Right hindlimb (tissue), 1 donor: ENCODE measurements at places on chromosomes 16 and 17.

GRCh38 chr16:7456211-7456610, 123.6 kb downstream of the RBFOX1 start:
- no peak for DNase-seq

- DNase-seq = no peak
Observed at GRCh38 chr16:1290063-1290501, 19.4 kb upstream of the UBE2I start.

DNA sequence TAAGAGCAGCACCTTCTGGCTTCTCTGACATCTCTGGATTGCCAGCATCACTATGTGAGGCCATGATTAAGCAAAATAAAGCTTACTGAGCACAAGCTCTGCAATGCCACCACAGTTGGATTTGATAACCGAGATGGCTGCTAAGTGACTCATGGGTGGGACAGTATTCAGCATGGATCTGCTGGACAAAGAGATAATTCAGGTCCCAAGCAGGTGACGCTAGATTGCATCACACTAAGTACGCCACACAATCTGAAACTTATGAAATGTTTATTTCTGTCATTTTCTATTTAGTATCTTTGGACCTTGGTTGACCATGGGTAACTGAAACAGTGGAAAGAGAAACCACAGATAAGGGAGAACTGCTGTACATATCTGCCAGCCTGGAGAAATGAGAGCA, 27.4 kb downstream of the CDRT15 start:
- DNase-seq = no peak

- DNase-seq = no peak
Observed at GRCh38 chr16:149024-149660, 3.3 kb upstream of the HBZ start.

DNA sequence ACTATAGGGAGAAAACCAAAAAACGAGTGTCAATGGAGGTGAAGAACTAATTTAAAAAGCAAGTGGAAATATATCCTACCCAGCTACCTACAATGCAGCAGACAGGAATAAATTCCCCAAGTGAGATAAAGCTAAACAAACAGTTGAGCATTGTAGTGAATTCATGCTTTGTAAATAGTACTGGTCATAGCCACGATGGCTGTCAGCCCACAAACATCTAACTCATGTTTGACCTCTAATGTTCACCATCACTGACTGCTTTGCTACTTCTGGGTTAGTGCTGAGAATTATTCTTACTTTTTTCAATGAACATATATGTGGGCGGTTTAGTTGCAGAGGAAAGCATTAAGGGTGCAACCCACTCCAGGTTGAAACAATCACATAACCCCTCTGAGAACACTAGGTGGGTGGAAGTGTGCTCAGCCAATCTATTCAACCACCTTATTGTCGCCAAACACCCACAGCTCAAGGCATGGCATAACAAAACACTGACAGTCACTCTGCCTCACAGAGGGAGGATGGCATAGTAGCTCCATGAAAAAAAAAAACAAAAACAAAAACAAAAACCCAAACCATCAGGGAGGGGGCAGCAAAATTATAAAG, 264.1 kb downstream of the ZFHX3 start:
- DNase-seq = no peak

GRCh38 chr17:73297934-73298861, 13.6 kb downstream of the CDC42EP4 start:
- DNase-seq = no peak

DNA sequence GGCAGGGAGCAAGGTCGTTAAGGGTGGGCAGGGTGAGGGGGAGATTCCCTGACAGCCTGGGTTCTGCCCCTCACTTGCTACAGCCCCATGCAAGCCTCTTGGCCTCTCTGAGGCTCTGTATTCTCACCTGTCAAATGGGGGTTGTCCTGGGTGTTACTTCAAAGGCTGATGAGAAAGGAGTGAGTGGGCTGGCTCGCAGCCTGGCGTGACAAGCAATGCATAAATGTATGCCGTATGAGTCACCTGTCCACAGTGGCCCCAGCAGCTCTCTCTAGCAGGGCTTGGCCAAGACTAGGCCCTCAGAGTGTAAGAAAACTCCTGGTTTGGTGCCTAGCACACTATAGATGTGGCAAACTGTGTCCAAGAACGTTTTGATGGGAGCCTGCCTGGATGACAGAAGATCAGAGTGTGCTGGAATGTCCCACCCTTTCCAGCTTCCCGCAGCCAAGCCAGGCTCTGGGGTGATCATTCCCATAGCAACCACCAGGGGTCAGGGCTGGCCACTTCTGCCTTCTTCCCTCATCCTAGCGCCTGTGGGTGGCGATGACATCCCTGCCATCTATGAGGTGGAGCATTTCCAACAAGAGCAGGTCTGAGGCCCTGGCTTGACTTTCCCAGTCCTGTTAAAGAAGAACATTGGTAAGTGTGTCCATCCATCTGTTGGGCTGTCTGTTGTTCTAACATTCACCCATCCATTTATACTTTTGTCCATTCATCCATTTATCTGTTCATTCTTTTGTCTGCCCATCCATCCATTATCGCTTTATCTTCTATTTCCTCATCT, 37.2 kb upstream of the ADGRG1 start:
- DNase-seq = peak; percentile 76

DNA sequence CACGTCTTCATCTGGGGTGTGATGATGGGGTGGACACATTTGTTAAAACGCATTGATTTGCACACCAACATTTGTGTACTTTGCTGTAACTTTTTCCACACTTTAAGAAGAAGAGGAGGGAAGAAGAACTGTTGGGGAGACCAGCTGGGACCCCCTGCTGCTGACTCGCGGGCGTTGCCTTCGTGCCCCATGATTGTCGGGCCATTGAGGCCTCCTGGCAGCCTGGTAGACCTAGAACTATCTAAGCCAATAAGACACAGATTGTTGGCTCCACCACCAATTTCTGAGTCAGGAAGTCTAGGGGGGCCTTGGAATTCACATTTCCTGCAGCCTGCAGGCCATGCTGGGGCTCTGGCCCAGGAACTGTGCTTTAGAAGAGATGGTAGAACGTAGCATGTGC, 105.5 kb downstream of the TNFRSF13B start:
- DNase-seq = no peak

DNA sequence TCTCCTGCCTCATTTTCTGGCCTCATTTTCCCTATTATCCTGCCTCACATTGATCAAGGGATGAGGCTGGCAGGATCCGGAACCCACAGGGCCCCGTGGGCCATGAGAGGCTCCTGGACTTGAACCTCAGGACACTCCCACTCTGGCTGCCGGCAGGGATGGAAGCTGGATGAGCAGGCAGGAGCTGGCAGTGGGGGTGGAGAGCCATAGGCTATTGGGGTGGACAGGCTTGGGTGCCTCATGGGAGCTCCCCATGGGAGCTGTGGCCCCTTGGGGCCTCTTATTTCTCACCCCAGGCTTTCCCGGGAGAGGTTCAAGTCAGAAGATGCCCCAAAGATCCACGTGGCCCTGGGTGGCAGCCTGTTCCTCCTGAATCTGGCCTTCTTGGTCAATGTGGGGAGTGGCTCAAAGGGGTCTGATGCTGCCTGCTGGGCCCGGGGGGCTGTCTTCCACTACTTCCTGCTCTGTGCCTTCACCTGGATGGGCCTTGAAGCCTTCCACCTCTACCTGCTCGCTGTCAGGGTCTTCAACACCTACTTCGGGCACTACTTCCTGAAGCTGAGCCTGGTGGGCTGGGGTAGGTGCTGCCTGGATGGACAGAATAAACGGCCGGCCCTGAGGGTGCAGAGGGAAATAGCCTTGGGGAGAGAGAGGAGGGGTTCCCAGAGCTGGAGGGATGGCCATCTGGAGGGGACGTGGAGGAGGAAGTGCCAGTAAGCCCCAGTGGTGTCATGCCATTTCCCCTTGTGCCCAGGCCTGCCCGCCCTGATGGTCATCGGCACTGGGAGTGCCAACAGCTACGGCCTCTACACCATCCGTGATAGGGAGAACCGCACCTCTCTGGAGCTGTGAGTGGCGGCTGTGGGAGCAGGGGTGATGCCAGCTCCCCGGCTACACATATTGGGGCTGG, 10.7 kb upstream of the DRC7 start:
- DNase-seq = no peak

- DNase-seq = no peak
Observed at GRCh38 chr17:48592057-48592514, 1.5 kb downstream of the HOXB5 start.

GRCh38 chr17:321386-321941, 31.1 kb downstream of the RPH3AL start:
- no peak for DNase-seq

DNA sequence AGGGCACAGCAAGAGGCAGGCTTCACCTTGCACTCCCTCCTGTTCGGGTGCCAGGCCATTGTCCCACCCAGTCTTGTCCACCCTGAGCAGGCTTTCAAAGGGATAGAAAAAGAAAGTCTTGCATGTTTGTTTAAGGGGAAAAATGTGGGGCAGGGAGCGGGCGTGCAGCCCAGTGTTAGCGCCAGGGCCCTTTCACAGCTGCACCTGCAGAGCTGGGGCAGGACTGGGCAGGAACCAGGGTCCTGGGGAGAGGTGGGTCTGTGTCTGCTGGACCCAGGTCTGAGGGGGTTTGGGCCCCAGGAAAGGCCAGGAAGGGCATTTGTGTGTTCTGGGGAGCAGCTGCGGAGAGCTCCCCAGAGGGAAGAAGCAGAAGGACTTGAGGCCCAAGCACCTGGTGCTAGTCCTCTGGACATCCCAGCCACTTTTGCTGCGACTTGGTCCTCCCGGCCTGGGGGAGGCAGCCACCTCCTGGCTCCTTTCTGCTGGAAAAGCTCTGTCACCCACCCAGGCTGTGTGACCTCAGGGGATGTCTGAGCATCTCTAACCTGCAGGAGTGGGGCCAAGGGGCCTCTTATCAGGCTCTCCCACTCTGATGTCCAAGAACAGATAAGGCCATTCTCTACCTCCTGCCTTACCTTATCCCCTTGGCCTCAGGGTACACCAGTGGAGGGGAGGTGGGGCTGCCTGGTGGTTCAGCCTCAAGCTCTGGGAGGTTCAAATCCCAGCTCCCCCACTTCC, 44.7 kb downstream of the PSME3IP1 start:
- DNase-seq = no peak

DNA sequence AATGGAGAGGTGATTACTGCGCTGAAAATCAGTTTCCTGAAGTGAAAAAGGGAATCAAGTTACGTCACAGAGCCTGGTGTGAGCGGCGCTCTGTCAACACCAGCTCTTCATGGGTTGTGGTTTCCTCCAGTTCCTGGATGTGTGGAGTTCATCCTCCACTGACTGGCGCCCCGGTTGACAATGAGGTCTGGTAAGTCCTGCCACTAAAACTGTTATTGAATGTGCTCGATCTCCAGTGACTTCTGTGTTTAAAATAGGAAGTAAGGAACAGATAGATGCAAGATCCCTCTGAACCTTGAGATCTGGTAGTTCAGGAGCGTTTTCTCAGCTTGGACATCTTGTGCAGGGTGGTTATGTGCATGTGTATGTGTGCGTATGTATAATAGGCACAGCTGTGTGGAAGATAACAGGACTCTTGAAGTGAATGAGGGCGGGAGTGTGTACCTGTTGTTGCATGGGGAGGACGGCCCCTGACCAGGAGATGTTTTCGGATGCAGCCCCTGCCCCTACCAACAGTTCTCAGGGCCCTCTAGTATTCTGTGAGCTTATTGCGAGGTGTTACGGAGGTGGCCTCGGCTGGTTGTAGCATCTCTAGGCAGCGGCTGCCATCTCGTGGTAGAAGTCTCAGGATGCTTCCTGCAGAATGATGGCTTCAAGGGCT, 22.0 kb upstream of the GOT2 start:
- DNase-seq = peak; percentile 74

DNA sequence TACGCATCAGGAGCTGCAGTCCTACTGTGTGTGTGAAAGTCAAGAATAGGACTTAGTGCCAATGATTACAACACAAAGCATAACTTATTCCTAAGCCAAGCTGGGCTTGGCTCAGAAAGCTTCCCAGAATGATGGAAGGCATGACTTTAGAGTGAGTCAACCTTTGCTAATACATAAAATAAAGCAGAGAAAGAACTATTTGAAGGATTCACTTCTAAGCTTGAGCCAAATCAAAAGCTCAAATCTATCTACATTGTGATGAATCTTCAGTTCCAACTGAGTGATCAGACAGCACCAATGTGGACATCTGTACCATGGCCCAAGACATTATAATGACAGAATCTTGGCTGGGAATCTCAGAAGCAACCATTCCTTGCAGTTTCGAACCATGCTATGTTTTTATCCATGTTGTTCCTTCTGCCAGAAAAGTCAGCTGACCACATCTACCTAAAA, 41.4 kb downstream of the SMG6 start:
- no peak for DNase-seq
